ENCODE measurements at places on chromosomes 11 and 22.
A peak's percentile ranks its signal among the peaks of the same experiment; 100 is the strongest.

GRCh38 chr11:97140885-97141494 lies 751.2 kb downstream of the JRKL start:
- no peak for DNase-seq

- peak; percentile 50 for DNase-seq
Measured at GRCh38 chr22:49046546-49047361, 780.9 kb downstream of the BRD1 start.

DNA sequence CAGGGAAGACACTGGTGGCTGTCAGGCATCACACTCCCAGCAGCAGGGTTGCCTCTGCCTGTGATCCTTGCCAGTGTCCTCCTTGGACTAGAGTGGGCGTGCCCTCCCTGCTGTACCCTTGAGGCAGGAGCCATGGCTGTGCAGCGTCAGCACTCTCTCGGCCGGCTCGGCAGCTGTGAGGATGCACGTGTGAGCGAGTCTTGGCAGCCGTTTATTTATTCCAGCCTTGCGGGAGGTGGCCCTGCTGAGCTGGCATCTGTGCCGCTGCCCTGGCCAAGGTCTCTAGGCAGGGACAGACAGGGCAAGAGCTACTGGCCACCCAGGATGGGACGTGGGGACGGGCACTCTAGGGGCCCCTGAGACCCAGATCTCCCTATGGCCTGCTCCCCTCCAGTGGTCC lies 33.9 kb downstream of the TSPAN4 start:
- no peak for DNase-seq

DNA sequence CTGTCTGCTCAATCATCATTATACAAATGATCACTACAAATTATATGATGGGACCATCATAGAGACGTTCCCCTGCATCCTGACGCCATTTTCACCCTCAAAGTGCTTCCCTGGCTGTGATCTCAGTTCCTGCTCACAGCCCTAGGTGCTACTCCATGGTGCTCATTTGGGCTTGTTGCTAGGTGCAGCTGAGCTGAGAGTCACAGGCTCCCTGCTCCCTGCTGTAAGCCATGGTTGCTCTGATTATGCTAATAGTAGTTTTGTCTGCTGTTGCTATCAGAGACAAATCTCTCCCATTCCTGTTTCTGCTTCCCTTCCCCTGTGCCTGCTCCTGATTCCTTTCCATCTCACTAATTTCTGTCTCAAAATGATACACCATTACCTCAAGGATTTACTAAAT lies 474.3 kb downstream of the METTL15 start:
- no peak for DNase-seq

- DNase-seq, result no peak
Measured at GRCh38 chr22:49266561-49267519, 560.8 kb downstream of the BRD1 start.

DNA sequence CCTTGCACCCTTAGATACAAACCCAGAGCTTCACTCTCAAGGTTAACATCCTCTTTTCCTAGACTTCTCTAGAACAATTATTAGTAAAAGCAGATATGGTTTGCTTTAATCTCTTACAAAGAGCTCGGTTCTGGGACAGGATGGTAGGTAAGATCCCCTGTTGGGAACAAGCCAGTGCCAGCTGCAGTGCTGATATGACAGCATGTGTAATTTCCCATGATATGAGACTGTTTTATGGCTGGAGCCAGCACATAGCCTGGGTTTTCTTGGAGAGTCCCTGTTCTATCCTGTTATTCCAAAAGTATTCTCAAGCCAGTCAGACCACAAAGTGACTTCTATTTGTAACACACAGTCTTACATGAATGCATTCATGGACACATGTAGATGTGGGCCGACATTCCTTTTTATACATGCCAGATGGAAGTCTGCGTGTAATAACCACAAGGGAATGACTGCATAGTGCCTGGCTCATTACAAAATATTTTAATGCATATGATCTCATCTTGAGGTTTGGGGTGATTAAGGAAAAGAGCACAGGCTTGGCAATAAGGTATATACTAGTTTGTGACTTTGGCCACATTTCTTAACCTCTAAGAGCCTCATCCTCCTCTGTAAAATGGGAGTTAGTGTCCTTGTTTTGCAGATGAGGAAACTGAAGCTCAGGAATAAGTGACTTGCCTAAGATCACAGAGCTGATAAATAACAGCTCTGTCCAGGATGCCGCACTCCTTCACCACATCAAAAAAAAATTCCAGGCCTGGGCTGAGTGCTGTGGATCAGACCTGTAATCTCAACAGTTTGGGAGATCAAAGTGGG lies 21.8 kb downstream of the CLMP start:
- DNase-seq, result no peak

DNA sequence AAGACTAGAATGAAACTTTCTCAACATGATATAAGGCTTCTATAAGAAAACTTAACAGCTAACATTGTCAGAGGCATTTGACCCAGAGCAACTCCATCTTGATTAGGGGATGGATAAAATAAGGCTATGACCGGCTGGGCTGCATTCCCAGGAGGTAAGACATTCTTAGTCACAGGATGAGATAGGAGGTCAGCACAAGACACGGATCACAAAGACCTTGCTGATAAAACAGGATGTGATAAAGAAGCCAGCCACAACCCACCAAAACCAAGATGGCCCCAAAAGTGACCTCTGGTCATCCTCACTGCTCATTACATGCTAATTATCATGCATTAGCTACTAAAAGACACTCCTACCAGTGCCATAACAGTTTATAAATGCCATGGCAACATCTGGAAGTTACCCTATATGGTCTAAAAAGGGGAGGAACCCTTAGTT lies 135.2 kb downstream of the TTC28 start:
- no peak for DNase-seq

GRCh38 chr22:49726022-49726681 lies 101.5 kb downstream of the BRD1 start:
- DNase-seq, result no peak

DNA sequence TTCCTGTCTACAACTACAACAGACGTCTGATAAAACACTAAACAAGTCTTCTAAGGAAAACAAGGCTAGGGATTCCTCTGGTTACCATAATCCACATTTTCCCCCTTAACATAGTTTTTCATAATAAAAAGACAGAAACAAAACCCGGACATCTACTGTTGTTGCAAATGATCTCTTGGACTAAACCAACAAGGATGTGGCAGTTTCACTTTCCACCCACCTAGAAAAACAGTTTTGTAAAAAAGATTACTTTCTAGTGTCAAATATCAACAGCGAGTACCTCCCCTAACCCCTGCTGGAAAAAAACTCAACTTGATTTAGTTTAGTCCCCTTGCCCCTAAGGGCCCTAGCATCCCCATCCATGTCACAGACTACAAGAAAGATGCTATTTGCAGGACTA lies 5.4 kb downstream of the GNG3 start:
- no peak for DNase-seq

DNA sequence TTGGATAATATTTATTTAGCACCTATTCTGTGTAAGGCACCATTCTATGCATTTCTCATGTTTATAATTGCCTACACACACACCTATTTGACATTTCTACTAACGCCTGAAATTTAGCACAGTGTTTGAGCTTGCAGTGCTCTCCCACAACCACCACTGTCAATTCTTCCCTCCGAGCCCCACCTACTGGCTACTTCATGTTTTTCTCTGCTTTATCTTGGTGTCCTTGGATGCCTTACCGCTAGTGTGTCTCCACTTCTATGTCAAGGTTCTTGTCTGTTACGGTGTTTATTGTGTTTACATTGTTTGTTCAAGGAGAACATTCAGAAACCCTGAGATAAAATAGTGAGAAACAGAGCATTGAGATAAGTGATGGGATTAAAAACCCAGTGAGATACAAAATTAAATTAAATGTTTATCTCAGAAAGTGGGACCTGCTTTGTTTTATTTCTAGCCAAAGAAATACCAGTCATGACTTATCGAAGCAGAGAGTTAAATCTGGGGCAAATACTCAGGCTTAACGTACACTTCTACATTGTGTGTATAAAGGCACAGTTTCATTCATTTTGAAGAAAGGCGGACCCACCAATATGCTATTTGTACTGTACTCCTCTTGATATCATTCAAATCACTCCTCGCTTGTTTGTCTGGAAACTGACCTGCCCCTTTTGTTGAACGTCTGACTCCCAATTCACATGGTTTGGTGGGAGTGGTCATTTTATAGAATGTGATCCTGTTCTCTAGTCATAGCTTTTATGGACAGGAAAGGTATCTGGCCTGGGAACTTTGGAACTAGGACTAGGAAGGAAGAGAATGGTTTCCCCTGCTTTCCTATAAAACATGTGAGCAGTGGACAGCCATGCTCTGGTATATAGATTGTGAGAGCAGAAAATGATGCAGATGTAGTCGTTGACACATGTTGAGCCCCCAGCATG lies 39.2 kb upstream of the SLC36A4 start:
- DNase-seq, result no peak

- DNase-seq, result no peak
Measured at GRCh38 chr22:48670731-48671130, 1156.9 kb downstream of the BRD1 start.

DNA sequence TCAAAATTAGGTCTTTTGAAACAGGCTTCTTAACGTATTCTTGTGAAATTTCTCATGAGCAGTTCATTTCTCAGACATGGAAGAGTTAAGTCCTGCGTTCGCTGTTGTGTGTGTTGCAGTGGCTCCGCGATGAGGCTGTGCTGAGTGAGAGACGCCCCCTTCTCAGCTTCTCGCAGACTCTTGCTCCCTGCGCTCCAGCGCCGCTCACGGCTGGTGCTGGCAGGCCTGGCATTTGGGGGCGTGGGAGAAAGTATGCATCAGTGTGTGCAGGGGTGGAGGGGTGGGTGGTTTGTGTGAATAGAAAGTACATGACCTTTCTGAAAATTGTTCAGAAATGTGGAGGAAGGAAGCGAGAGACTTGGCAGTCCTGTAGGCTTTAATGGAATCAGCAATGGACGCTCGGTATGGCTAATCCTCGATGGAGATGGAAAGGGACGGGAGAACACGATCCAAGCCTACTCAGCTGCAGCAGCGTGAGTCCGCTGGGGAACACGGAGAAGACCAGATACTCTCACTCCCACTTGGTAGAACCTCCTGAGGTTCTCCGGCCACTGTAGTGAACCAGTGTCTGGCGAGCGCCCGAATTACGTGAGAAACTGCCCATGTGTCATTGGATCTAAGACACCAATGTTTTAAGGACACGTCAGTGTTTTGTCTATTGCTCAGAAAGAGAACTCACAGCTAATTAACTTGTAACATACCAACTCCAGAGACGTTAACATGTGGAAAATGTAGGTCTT lies 5.9 kb downstream of the TAB1 start:
- no peak for DNase-seq

DNA sequence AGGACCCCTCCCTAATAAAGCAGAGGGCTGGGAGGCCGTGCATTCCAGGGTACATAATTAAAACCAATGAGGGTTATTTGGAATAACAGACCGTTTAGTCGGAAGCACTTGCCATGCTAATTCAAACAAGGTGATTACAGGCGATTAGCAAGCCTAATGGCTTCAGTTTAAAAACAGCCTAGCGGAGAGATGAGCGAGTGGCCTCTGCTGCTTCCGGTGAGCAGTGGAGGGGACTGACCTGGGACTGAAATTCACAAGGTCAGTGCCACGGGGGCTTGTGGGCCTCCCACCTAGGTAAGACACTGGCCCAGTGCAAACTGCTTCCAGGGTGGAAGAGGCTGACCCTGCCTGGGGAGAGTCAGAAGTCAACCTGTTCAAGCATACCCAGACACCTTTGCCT lies 56.8 kb upstream of the ALX4 start:
- no peak for DNase-seq

DNA sequence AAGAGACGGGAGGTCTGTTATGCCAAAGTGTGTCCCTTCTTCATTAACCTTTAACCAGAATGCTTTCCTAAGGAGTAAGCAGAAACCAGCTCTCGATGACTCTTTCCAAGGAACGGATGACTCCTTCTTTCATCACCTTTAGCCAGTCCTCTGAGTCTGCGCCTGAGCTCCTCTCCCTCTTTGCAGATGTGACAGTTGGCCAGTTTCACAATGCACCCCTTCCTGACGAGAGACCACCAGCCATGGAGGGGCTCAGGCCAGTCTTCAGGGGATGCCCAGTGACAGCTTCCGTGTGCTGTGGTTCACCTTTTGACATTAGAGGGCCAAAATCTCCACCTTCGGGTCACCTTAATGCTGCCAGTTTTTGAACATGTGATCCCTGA lies 826.1 kb downstream of the TBC1D22A start:
- peak; percentile 11 for DNase-seq

- DNase-seq, result no peak
Measured at GRCh38 chr11:113806406-113806805, 26.8 kb downstream of the CLDN25 start.

DNA sequence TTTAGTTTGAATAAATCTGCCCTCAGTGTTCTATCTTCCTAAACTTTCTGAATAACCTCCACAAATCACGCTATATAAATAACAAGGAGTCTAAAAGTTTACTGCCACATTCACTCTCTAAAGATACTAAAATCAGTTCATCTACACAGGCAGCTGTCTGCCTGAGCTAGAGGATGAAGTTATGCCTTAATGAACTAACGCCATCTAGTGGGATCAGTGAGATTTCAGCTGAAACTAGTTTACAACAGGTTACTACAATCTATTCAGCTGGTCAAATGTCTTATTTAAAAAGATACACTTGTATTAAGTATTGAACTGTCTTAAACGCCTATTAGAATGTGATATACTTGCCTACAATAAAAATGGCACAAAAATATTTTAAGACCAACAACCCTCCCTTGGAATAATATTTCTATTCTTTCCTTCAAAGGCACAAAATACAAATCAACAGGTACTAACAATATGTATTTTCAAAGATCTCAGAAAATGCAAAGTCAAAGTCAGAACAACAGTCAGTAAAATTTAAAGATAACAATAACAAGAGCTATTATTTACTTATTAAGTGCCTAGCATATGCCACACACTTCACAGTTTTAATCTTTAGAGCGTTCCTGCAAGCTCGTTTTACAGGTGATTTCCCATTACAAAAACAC lies 84.1 kb downstream of the LARGE2 start:
- DNase-seq, result no peak

DNA sequence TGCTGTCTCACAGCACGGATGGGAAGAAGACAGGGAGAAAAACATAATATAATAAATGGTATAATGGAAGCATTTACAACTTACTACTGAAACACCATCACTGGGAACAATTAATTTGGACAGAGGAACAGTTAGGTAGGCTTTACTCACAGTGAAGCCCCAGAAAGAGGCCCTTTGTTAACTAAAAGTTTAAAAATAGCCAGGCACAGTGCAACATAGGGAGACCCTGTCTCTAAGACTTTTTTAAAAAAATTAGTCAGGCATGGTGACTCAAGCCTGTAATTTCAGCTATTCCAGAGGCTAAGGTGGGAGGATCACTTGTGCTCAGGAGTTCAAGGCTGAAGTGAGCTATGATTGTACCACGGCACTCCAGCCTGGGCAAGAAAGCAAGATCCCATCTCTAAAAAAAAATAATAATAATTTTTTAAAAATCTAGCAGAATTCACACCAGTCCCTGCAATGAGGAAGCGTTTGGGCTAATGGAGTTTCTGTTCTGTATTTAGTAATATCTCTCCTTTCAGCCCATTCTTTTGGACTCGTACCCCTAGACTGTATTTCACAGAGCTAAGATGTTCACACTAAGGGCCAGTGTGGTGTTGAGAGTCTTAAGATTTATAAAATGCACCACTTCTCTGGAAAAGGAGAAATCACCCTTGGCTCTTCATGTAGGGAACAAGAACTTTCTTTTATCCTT lies 275.5 kb downstream of the SOX6 start:
- no peak for DNase-seq

Data from left forelimb (tissue), 1 donor.